DMS 273 treated with DMSO at 0.1 percent for 48 hours (cell line): ENCODE measurements at places on chromosomes 5 and 9.

DNA sequence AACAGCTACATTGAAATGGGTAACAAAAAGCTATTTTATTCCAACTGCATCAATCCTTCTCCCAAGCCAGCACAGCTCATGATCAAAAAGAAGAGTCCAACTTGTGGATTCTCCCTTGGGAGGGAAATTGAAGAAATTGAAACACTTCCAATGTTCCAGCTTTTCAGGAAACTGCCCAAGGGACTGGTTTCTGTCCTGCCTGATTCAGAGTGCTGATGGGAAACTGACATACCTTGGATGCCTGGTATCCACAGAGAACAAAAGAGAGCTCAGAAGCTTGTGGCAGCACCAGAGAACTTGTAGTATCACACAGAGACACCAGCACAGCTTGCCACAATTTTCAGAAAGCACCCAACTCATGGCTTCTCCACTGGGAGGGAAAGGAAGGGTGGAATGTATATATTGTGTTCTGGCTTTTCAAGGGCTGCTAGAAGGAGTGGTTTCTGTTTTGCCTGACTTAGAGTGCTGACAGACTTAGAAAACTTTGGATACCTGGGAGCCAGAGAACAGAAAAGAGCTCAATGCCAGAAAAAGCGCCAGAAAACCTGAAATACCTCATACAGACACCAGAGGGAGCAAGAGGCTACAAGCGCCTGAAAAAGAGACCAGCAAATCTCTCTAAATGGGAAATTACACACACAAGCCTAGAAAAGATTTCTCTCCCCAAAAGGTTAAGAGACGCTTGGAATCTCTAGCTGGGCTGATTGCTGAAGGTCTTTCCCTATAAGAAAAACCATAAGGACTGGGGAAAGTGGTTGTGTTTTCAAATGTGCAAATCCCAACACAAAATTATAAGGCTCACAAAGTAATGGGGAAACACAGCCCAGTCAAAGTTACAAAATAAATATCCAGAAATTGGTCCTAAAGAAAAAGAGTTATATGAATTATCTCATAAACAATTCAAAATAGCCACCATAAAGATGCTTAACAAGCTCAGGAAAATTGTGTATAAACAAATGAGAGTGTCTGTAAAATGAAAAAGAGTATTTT lies 178.8 kb downstream of the SPOCK1 start:
- DNase-seq: peak; percentile 11

DNA sequence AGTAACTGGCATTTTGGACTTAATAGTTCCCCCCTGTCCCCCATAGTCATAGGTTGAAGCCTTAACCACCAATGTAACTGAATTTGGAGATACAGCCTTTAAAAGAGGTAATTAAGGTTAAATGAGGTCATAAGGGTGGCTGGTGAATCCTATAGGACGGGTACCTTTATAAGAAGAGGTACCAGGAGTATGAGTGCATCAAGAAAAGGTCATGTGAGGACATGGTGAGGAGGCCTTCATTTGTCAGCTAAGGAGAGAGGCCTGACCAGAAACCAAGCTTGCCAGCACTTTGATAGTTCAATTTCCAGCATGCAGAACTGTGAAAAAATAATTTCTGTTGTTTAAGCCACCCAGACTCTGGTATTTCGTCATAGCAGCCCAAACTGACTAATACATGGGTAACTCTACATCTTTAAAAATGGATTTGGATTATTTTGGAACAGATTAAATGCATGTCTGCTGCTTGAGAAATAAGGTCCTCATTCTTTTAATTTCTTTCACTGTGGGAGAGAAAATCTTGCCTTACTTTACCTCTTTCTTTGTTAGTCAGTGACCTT lies 9.7 kb downstream of the RASA1 start:
- no peak for DNase-seq

DNA sequence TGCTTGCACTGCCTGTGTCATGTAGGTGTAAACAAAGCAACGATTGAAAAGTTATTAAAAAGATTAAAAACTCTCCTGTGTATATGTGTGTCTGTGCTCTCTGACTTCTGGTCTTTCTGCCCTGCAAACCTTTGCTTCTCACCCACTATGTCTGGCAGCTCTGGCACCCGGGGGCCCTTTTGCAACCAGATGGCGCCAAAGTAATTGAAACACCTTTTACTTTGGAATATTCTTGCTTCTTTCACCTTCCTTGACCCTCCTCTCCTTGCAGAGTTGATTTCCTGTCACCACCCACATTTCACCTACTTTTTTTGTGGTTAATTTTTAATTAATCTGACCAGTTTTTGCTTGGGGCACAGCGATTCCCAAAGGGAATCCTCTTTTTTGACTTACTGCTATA lies 275.5 kb downstream of the ARHGEF28 start:
- DNase-seq: peak; percentile 25

- DNase-seq: no peak
Observed at GRCh38 chr5:131274326-131275063, 10.6 kb downstream of the CDC42SE2 start.

DNA sequence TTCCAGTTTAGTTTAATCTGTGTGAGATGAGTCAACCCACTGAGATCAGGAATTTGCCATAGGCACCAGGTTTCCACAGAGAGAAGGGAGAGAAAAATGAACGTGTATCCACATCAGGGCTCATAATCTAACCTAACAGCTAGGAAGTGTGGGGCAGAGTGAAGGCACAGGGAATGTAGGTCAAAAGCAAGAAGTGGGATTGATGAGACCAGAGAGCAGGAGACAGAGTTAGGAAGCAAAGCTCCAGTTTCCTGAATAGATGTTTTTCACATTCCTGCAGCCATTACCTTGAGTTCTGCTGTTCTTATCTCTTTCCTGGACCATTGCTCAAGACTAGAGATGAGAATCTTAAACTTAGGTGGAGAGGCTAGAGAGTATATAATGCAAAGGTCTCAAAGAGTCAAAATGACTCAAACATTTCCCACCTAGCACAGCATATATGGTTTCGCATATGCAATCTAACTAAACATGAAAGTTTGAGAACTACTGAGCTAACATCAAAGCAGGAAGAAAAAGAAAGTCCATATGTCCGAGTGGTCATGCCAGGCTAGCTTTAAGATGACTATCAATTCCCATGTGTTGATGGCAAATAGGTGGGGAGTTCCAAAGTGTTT lies 41.1 kb upstream of the GNAQ start:
- DNase-seq: no peak

GRCh38 chr9:126945682-126946081 lies 31.1 kb downstream of the RALGPS1 start:
- no peak for DNase-seq

DNA sequence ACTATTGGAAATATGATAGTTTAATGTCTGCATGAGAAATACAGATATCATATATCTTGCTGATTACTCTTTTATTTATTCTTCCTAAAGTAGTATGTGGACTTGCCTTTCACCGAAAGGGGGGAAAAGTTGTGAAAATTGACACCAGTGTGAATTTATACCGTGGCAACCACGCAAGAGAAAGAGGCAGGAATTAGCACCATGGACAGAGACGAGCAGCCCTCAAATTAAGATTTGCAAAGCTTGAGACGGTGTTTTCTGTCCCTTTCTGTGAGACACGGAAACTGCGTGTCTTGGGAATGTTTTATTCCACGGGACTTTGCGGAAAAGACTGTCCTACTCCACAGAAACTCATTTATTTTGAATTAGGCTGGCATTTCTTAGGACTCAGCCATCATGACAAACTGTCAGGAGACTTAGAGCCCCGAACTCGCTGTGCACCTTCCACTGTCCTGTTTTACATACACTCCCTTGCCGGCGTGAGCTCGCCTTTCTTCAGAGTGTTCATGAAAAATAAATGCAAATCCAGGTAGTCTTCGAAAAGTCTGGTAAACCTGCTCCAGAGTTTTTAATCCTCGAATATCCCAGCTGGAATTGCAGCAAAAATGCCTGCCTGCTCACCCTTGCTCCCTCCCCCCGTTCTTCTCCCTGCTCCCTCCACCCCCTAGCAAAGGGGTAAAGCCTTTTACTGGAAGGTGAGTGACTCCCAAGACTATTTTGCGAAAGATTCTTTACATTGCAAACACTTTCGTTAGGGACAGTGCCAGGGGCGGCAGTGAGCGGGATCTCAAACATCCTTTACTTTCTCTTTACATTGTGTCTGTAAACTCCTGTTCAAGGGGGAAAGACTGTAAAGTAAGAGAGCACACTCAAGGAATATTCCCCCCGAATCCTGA lies 3.8 kb upstream of the ELAVL2 start:
- no peak for DNase-seq

DNA sequence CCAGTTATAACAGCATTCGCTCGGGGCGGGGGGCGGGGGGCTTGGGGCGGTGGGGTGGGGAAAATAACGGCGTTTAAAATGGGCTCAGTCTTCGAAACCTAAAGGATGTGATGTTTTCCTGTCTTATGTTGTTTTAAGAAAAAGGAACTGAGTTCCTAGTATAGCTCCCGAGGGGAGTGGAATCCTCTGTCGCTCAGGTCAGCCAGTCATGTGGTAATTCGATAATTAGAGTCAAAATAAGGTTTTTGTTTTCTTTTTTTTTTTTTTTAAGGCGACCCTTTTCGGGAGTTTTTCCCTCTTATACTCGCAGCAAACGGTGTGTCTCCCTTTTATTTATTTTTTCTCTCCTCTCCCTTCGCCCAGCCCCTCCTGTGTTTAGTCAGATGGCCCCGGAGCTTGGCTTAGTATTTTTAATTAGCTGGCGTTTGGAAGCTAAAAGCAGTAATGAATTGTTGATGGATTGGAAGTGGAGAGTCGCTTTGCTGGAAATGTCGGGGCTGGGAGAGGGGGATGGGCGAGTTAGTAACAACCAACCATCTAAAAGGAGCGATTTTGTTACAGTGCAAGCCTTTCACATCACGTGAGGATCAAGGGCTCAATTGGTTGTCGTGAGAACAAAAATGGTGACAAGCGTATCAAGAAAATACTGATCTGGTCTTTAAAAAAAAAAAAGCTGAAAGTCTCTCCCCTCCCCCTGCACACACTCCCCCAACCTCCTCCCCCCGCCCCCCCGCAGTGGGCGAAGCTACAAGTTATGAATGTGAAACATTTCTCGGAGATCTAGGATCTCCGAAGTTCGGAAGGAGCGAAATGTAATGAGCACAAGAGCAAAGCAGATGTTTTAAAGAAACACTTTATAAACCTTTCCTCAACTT lies 714 bp upstream of the ZNF608 start:
- peak; percentile 95 for DNase-seq

DNA sequence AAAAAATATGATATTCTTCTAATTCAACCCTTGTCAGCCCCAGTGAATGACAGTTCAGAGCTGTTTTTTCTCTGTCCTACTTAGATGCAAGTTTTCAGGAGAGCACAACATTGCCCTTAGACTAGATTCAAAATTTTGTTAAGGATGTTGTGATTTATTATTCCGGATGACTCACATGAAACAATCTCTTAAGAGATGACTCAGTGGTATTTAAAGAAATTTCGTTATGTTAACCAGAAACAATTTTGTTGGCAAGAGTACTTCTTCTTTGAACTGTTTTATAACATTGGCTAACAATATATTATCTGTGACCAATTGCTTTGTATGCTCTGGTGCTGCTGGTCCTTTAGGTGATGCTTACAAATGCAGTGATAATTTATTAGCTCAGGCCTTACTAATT lies 132.0 kb downstream of the IZUMO3 start:
- DNase-seq: no peak

DNA sequence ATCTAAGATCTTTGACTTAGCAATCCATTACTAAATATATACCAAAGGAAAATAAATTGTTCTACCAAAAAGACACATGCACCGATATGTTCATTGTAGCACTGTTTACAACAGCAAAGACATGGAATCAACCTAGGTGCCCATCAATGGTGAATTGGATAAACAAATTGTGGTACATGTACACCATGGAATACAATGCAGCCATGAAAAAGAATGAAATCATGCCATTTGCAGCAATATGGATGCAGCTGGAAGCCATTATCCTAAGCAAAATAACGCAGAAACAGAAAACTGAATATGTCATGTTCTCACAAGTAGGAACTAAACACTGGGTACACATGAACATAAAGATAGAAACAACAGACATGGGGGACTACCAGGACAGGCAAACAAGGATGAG lies 589.5 kb downstream of the IRX1 start:
- DNase-seq: no peak

GRCh38 chr9:76401580-76402354 lies 7.5 kb upstream of the RFK start:
- DNase-seq: no peak
